Activated T-cell treated with anti-CD3 and anti-CD28 coated beads, Interleukin-2, amount 50 U/mL, for 48 hours (primary cell): ENCODE measurements at places on chromosomes 1 and 21.
A peak's percentile ranks its signal among the peaks of the same experiment; 100 is the strongest.

GRCh38 chr1:71766748-71767147, 515.6 kb downstream of the NEGR1 start:
- no peak for DNase-seq

DNA sequence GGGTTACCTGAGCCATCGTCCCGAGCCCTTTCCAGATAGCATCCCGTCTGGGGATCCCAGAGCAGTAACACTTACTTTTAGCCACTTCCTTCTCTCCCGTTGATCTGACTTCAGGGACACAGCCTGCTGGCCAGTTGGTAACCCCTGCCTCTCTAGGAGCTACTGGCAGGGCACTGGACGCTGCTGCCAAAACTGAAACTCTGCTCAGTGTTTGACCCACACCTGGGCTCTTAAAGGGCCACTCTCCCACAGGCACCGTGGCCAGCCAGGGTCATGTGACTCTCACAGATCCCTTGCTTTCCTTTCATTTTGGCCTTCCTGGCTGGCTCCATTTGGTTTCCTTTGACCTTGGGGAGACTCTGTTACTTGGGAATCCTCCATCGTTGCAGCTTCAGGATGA, at the start of gene PIGR:
Gene PIGR, minus strand, starts transcription at position 206 of the 400 bp plus-strand sequence. CDS start 5,935 bp downstream, outside the sequence.
- DNase-seq = no peak

GRCh38 chr1:5667513-5668325, 324.5 kb downstream of the NPHP4 start:
- no peak for DNase-seq

GRCh38 chr1:227174164-227174563, 144.1 kb downstream of the CDC42BPA start:
- DNase-seq = no peak

GRCh38 chr1:46248122-46248920, 758 bp downstream of the RAD54L start:
- peak; percentile 62 for DNase-seq

GRCh38 chr1:201884425-201884824, 4.3 kb upstream of the SHISA4 start:
- no peak for DNase-seq

DNA sequence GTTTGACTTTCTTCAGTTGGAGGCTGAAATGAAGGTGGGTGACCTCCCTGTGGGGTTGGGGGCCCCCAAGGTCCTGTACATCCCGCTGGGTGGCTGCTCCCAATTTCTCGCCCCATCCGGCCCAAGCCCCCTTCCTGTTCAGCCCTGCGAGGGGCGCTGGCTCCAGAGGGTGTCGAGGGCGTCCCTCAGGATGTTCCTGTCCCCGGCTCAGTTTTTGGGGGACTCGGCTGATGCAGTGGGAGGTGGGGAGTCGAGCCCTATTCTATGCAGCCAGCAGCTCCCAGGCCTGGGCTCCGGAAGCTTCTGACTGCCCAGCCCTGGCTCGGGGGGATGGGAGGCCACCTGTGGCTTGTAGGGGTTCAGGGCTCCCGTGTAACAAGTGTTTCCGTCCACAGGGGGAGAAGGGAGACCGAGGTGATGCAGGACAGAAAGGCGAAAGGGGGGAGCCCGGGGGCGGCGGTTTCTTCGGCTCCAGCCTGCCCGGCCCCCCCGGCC, 38.2 kb downstream of the SLC19A1 start:
- DNase-seq = no peak

- no peak for DNase-seq
Observed at GRCh38 chr1:42165511-42166210, 1.1 kb upstream of the GUCA2A start.

DNA sequence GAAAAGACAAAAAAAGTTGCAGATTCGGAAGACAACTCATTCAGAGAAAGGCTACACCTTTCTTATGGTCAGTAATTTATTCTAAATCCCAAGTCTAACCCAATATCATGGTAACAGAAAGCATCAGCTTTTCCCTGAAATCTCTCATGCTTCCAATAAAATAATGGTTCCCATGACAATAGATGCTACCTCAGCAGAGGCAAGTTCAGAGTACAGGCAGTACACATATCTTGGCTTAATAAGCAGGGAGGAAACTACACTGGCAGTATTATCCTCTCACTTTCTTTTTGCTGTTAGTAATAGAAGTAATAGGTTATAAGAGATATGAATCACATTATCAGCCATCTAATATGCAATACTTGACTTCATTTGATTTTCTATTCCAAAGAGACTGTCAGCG, 137.1 kb downstream of the DPYD start:
- DNase-seq = no peak

DNA sequence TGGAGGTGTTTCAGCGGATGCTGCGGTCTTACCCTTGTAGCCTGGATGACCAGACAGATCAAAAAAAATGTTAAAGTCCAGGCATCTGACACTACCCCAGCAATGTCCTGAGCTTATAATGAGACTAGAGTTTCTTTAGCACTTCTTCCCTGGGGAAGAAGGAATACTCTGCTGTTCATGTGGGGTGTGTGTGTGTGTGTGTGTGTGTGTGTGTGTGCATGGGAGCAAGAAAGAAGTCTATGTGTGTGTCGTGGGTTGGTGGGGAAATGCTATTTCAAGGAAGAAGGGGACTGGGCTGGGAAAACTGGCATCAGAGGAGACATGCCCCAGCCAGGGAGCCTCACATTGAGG, 3.0 kb upstream of the RASSF5 start:
- no peak for DNase-seq

- DNase-seq = no peak
Observed at GRCh38 chr1:80218112-80218511, 1211.6 kb upstream of the ADGRL4 start.

GRCh38 chr1:204923626-204924012, 53.0 kb downstream of the NFASC start:
- DNase-seq = no peak

GRCh38 chr1:172588296-172589291, 55.6 kb downstream of the SUCO start:
- peak; percentile 38 for DNase-seq

- peak; percentile 66 for DNase-seq
Observed at GRCh38 chr1:156146020-156146768, 7.2 kb upstream of the SEMA4A start.
